ENCODE measurements at places on chromosomes 5 and 9.

GRCh38 chr5:74640954-74641734, 616 bp upstream of the ENC1 start:
- DNase-seq: peak; percentile 60

DNA sequence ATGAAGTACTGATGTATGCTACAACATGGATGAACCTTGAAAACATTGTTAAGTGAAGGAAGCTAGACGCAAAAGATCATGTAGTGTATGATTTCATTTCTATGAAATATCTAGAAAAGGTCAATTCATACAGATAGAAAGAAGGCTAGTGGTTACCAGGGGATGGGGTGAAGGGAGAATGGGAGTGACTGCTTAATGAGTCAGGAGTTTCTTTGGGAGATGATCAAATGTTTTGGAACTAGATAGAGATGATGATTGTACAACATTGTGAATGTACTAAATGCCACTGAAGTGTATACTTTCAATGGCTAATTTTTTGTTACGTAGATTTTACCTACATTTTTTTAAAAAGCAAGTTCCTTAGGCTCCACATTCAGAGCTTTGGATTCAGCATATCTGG, 14.9 kb upstream of the DELE1 start:
- DNase-seq: no peak

- DNase-seq: peak; percentile 27
Observed at GRCh38 chr5:14143841-14144585, 871 bp downstream of the TRIO start.

DNA sequence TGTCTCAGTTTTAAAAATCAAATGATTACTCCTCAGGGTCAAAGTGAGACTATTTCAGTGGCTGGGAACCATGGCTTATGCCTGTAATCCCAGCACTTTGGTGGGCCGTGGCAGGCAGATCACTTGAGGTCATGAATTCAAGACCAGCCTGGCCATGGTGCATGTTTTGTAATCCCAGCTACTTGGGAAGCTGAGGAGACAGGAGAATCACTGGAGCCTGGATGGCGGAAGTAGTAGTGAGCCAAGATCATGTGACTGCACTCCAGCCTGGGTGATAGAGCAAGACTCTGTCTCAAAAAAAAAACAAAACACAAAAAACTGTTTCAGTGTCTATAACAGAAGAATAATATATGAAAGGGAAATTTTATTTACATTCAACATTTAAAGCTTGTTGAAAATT, 182.9 kb downstream of the ARHGEF28 start:
- DNase-seq: no peak

DNA sequence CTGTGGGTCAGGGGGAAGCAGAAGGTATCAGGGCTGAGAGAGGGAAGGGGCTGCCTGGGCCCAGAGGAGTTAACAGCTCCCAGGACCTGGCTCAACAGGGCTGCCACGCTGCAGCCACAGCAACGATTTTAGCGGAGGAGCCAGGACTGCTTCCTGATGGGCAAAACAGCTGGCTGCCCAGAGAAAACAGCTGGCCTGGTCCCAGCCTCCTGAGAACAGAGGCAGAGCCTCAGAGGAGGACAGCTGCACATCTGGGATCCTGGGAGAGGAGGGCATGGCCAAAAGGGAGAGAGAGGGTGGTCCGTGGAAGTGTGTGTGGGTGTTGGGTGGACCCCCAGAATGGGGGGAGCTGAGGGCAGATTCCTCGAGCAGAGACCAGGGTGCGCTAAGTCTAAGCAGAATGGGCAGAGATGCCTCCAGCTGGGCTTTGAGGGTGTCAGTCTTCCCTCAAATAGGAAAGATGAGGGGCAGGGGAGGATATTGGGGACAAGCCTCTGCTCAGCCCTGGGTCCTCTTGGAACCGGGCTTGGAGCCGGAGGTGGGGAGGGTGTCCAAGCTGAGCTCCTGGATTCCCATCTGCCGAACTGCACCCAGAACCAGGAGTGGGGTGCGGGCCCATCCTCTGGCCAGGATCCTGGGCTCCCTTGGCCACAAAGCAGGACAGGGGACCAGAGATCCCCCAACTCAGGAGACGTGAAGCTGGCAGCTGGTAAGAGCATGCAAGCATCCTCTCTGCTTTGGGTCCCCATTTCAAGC, 9.1 kb upstream of the CERCAM start:
- no peak for DNase-seq

DNA sequence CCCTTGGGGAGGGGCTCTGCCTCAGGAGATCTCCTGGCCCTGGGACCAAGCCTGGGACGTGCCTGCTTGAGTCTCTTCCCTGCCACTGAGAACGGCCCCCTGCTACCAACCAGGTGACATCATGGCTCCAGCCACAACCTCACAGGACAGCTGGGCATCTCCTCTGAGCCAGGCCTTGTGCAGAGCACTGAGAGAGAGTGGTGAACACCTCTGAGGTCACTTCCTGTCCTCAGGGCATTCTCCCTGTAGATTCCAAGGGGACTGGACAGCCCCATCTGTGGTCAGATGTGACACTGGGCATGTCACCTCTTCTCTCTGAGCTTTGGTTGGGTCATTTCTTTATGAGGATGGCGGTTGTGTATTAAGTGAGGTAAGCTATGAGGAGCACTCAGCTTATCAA, 172.0 kb downstream of the MELK start:
- no peak for DNase-seq

GRCh38 chr9:110446171-110446570, 108.5 kb upstream of the TXNDC8 start:
- peak; percentile 1 for DNase-seq

GRCh38 chr5:169656125-169656901, 19.2 kb downstream of the DOCK2 start:
- peak; percentile 90 for DNase-seq

- no peak for DNase-seq
Observed at GRCh38 chr9:77598524-77598923, 49.6 kb downstream of the GNA14 start.

DNA sequence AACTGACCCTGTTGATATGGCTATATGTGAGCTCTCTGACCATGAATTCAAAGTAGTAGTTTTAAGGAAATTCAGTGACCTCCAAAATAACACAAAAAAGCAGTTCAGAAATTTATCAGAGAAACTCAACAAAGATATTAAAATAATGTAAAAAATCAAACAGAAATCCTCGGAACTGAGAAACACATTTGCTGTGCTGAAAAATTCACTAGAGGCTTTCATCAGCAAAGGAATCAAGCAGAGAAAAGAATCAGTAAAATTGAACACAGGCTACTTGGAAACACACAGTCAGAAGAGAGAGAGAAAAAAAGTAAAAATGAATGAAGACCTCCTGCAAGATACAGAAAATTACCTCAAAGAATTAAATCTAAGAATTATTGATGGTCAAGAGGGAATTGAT, 417.2 kb downstream of the TMEM232 start:
- no peak for DNase-seq

DNA sequence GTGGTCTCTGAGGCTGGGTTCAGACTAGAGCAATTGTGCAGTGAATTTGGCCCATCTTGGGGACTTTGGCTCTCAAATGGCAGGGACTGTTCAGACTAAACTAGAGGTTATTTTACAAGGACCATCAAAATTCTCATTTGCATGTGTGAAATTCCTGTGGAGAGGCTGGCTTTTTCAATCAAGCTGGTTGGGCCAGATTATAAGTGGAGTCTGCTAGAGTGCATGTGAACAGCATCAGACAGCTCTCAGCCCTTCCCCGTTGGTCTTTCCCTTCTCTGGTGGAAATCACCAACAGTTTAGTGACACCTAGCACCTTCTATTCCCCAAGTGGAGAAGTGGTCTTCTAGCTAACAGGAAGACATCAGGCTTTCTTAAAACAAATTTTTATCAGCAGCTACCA, 301.3 kb downstream of the CWC27 start:
- DNase-seq: no peak

GRCh38 chr5:14322437-14323187, 179.5 kb downstream of the TRIO start:
- DNase-seq: no peak

DNA sequence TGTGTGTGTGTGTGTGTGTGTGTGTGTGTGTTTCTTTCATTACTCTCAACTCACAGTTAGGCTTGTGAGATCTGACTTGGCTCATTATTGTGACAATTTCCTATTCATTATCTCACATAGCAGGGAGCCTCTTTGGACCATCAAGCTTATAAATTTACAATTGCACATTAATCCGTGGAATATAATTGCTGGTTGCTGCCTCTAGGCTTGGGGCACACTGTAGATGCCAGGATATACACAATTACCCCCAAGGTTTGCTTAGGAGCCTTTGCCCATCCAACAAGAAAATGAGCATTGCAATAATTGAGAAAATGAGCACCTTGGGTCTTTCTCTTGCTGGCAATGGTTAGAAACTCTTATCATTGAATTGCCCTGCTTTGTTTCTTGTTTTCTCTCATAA, 161.6 kb upstream of the DMRTA1 start:
- DNase-seq: no peak
